Activated T-helper 1 cell treated with anti-CD3 and anti-CD28 coated beads, Interleukin-12 subunit alpha, Interleukin-12 subunit beta, Interleukin-2, Interleukin-4 antibody, amounts not matched to agents 30 ng/mL and 10 ng/mL and 1 ng/mL, durations not matched to agents 14 hours and 24 hours and 36 hours (primary cell): ENCODE measurements at places on chromosomes 13 and 19. TPM values are rescaled to one million over a fixed set of nuclear protein-coding genes. Genes with fewer than 3 reads are reported as not detected.

DNA sequence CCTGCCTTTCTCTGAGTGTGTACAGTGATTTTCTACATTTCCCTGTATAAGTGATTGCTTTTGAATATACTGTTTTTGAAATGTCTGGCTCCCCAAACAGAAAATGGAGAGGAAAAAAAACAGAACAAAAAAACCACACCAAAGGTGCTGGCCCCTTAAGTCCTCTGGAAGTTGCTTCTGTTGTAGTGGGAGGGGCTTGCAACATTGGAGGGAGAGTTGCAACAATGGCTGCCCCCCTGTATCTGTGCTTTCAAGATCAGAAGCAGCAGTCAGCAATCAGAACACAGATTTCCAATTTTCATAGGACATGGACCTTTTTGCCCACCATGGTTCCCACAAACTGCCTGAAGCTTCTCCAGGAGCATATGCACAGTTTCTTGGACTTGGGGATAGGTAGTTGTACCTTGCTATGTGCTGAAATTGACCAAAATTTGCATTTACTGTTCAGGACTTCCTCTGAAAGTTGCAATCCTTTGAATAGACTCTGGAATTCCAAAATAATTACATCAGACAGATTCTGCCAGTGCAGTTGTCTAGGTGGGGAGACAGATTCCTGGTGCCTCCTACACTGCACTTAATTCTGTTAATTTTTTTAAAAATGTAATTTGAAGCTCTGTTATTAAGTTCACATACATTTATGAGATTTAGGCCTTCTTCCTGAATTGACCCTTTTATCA is 13.8 kb downstream of the BIVM start:
- H3K4me1 ChIP-seq: peaks cover 27% of the 10 kb centered on the region

- no peak for DNase-seq
- no peak overlapping the region for H3K4me3 ChIP-seq
- peaks cover 19% of the 10 kb centered on the region for H3K36me3 ChIP-seq
These were observed 5.0 kb downstream of the NDUFA13 start for GRCh38 chr19:19520989-19521388.

- no peaks in the 10 kb centered on the region for H3K27me3 ChIP-seq
- no peak overlapping the region for H3K27ac ChIP-seq
- no peak overlapping the region for H3K4me3 ChIP-seq
- peaks cover 64% of the 10 kb centered on the region for H3K36me3 ChIP-seq
- no peak for DNase-seq
These were observed 24.9 kb downstream of the PCID2 start for GRCh38 chr13:113183450-113184129.

- H3K4me3 ChIP-seq: peak overlapping the region; percentile 32
- H3K27ac ChIP-seq: no peak overlapping the region
- H3K4me1 ChIP-seq: peaks cover 5% of the 10 kb centered on the region
- H3K36me3 ChIP-seq: no peaks in the 10 kb centered on the region
- H3K27me3 ChIP-seq: peaks cover 34% of the 10 kb centered on the region
- DNase-seq: no peak
These were observed 1.1 kb downstream of the INSR start for GRCh38 chr19:7292950-7293761.

Gene PALM
- total RNA-seq: 0.18 TPM in 1 of 2 replicates, not detected in the other

Gene GJA3
- not detected in 2 replicates for total RNA-seq

Gene TMEM205
- 26.6 and 31.2 TPM in 2 replicates for total RNA-seq

Gene PRTN3
- total RNA-seq: not detected in 2 replicates
